Stimulated activated CD4-positive, alpha-beta T cell treated with anti-CD3 and anti-CD28 coated beads, Interleukin-1b, Interleukin-23, amount 100 ng/mL, for 24 hours (primary cell): ENCODE measurements at places on chromosomes 6 and 20.
A peak's percentile ranks its signal among the peaks of the same experiment; 100 is the strongest.

DNA sequence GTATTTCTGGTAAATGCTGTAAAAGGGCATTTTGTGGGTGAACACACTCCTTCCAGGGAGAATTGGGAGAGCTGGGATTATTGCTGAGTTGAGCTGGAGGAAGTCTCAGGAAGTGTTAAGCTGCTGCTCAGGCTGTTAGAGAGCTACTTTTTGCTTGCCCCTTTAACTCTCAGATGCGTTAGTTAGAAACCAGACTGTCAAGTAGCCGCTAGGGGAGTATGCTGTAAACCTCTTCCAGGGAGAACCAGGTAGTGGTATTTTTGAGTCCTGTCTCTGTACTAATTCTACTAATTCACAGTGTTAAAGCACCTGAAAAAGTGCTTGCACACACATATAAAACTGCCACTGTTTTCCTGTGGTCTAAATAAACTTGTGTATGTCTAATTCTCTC is 6.6 kb upstream of the GFRAL start:
- no peak for DNase-seq

DNA sequence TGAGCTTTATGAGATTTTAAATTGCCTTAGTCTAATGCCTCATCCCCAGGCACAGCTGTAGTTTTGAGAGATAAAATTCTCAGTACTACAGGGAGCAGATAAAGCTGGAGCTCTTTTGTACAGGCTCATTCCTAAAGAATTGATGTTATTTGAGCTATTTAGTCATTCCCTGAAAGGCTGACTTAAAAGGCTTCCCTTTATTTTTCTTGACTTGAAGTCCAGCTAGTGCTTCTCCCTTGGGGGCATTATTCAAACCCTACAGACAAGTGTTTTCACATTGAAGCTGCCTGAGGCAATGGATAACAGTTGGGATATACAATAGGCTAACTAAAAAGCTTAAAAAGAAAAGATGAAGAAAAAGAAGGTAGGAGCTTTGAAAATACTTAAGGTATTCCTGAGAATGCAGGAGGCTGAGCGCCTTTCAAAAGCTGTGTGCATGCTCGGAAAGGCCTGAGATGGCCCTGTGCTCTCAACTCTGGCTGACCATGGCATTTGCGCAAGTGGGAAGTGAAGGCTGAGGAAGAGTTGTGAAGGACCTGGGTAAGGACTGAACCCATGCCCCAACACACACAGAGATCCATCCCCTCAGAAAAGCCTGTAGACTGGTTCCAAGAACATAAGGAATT is 315.1 kb downstream of the SMOC2 start:
- no peak for DNase-seq

DNA sequence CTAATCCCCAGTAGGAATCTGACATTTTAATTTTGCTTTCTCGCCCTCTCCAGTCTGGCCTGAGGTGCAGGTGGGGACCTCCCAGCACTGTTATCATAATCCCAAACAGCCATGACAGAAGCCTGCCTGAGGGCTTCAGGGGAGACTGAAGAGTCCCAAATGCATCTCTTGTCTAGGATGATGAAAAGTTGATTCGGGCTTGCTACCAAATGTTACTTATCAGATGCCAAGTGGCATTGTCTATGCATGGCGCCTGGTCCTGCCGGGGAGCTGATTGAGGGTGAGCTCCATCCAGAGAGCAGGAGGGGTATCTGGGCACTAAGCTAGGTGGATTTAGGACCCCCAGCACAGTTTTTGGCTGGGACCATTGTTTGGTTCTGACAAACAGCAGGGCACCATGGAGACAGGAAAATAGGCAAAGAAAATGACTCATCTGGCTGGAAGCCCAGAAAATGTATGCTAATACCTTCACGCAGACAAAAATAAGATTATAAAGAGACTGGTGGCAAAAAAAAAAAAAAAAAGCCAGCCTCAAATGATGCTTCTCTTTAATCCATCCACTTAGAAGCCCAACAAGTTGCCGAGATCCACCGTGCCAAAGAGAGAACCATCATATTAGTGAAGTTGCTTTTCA is 513.7 kb upstream of the SULF2 start:
- no peak for DNase-seq

DNA sequence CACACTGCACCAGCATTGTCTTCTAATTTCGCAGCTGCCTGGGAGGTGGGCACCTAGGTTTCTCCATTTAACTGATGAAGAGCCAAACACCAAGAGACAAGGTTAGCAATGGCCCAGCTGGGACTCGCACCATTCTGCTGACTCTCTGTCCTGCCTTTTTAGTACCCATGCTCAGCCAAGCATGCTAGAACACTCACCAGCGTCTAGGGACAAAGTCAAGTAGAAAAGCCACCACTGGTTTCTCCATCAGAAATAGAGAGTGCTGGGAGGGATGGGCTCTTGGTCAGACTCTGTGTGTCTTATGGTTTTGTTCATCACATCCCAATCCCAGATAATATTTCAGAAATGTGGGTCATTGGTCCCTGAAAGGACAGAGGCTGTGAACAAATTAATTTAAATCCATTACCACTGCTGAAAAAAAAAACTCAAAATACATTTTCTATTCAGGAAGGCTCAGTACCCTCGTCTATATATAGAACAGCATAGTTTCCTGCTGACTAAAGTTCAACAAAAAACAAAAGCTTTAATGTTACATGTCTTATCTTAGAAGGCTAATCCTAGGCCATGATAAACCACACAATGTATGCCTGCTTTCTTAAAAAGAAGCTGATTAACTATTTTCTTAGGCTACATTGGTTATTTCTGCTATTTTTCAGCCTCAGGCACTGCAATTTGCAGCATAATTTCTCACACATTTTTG is 111.0 kb downstream of the TBC1D7 start:
- DNase-seq = no peak

GRCh38 chr6:127298475-127298874 is 31.8 kb downstream of the RNF146 start:
- DNase-seq = no peak

GRCh38 chr20:46021361-46022359 is 7.4 kb upstream of the SLC12A5 start:
- no peak for DNase-seq

DNA sequence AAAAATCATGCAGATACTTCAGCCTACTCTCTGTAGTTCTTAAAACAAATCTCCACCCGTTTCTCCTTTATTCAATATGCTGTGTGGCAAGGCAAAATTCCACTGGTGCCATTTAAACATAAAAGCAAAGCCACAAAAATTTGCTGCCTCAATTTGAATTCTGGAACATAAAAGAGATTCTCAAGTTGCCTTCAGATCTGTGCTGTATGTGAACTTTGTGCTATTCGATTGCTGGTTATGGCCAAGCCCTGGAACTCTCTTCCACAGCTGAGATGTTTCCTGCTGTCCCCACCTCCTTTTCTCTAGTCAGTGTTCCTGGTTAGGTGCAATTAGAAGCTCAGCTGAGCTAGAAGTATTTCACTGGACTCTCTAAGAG is 395.3 kb upstream of the BTBD3 start:
- DNase-seq = no peak

GRCh38 chr6:138662471-138662870 is 111.1 kb upstream of the CCDC28A start:
- no peak for DNase-seq

DNA sequence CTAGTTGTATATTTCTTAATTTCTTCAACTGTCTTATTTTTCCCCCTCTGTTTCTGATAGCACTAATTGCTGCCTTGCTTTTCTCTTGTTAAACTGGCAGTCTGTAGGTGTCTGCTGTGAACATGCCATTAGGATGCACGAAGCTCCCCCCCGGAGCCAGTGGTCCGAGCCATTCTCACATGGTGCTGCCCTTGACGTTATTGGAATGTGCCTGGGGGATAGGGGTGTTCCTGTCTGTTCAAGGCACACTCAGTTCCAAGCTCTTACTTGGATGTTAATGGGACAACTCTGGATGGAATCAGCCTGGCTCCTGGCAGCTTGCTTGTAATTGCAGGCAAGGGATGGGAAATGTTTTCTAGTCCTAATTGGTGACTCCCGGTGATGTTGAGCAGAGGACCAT is 68.4 kb downstream of the RREB1 start:
- DNase-seq = no peak

GRCh38 chr6:90496258-90497016 is 90.4 kb downstream of the MAP3K7 start:
- DNase-seq = no peak

DNA sequence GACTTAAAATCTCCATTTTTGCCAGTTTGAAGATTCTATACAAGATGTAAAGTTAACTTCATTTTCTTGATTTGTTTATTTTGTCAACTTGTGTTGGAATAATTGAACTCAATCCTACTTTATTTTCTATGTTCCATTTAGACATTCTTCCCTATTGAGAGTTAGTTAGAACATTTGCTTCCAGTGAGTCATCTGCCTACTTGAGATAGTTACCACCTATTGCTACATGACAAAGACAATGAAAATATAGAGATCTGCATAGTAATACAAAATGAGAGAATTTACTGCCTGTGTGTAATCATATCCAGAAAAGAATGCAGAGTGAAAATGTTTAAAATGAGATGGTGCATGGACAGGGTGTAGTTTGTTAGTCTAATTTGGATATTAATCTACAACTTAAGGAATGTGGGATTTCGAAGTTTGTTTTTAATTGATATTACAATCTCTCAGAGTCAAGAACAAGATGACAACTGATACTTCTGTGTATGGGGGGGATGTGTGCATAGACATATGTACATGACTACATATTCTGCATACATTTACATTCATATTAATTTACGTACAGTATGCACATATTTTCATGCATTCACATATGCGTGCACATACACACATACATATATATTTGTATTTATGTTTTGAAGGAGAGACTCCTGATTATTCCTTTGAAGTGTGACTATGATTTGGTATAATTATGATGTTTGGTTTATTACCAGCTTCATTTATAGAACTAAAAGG is 420.1 kb downstream of the NKAIN2 start:
- DNase-seq = no peak

DNA sequence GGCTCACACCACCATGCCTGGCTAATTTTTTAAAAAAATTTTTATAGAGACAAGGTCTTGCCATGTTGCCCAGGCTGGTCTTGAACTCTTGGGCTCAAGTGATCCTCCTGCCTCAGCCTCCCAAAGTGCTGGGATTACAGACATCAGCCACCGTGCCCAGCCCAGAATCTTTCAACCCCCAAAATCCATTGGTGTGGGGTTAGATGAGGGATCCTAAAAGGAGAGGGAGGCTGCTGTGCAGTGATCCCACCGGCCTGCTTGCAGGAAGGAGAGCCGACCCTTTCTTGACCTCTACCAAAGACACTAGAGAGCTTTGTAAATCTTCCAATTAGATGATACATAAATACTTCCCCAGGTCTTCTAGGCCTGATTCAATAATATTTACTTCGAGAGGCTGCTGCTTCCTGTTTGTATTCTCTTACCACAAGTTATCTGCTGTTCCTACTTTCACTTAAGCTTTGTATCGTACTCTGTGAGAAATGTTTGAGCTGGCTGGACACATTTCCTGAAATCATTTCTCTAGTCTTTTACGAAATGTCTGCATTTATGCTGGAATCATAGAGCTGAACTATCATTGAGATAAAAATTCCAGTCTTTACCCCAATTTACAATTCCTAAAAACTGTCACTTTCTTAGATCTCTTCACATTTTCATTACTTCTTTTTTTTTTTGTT is 49.3 kb upstream of the IER3 start:
- no peak for DNase-seq

DNA sequence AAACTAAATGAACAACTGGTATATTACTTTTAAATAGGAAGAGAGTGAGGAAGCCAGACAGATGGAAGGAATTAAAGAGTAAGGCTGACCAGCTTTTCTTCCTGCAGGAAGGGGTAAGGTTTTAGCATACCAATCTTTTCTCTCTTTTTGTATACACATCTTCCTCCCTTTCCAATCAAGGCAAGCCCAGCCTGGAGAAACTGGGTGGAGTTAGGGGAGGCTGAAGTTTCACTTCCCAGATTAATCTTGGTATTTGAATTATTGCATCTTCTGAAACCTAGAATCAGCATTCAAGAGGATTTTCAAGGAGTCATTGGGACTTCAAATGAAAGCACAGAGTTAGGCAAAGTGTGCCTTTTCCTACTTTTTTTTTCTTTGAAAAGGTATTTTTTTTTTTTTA is 33.1 kb downstream of the TMEM14A start:
- DNase-seq = no peak

DNA sequence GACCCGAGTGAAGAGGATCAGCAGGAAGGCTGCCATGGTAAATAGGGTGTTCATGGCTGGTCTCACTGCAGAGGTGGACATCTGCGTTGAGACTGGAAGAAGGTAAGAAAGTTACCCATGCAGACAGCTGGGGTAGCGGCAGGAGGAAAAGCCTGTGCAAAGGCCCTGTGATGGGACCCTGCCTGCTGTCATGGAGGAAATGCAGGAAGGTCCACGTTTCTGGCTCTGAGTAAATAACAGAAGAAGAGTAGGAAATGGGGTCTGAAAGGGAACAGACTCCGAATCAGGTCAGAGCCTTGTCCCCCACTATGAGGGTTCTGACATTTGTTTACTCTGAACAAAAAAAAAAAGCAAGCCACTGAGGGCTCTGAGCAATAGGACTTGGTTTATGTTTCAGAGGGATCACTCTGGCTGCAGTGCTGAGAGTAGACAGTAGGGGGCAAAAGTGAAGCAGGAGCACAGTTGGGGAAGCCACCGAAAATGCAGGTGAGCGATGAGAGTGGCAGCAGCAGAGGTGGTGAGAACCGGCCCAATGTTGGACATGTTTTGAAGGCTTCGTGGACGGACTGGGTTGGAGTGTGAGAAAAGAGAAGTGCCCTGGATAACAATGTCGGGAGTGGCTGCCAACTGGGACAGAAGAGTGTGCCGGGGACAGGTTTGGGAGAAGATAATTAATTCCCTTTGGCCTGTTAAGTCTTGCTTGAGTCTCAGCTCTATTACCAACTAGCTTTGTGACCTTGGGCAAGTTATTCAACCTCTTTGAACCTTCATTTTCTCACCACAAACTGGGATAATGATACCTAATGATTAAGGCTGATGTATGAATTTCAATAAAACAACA is 57.9 kb upstream of the MAP7 start:
- DNase-seq = peak; percentile 64

- DNase-seq = no peak
Measured at GRCh38 chr6:38445336-38445735, 194.4 kb downstream of the BTBD9 start.

GRCh38 chr6:81979329-81979728 is 226.8 kb upstream of the TENT5A start:
- DNase-seq = no peak

GRCh38 chr6:116533233-116533957 is 12.1 kb downstream of the TRAPPC3L start:
- no peak for DNase-seq
